Right lobe of liver (tissue), 6 donors: ENCODE measurements at places on chromosomes 2 and 18. TPM values are rescaled to one million over a fixed set of nuclear protein-coding genes. Genes with fewer than 3 reads are reported as not detected.

GRCh38 chr18:10559553-10560451, 34.0 kb downstream of the NAPG start:
- DNase-seq = peak; percentile 33
- H3K4me3 ChIP-seq = peak overlapping the region; percentile 33
- H3K27ac ChIP-seq = no peak overlapping the region
- peaks cover 4% of the 10 kb centered on the region for H3K36me3 ChIP-seq
- peaks cover 7% of the 10 kb centered on the region for H3K4me1 ChIP-seq

GRCh38 chr2:9830685-9831410, 12.4 kb upstream of the TAF1B start:
- H3K27me3 ChIP-seq = no peaks in the 10 kb centered on the region
- no peak overlapping the region for H3K4me3 ChIP-seq
- no peaks in the 10 kb centered on the region for H3K36me3 ChIP-seq
- DNase-seq = no peak

- no peaks in the 10 kb centered on the region for H3K36me3 ChIP-seq
- no peak overlapping the region for H3K4me3 ChIP-seq
- H3K4me1 ChIP-seq = no peaks in the 10 kb centered on the region
Observed at GRCh38 chr2:47056374-47056773, 98.7 kb downstream of the STPG4 start.

- DNase-seq = no peak
- peak overlapping the region; percentile 38 for H3K4me3 ChIP-seq
- H3K27me3 ChIP-seq = no peaks in the 10 kb centered on the region
- no peaks in the 10 kb centered on the region for H3K4me1 ChIP-seq
- H3K36me3 ChIP-seq = no peaks in the 10 kb centered on the region
Observed at GRCh38 chr2:86368161-86368824, 30.9 kb upstream of the REEP1 start.

DNA sequence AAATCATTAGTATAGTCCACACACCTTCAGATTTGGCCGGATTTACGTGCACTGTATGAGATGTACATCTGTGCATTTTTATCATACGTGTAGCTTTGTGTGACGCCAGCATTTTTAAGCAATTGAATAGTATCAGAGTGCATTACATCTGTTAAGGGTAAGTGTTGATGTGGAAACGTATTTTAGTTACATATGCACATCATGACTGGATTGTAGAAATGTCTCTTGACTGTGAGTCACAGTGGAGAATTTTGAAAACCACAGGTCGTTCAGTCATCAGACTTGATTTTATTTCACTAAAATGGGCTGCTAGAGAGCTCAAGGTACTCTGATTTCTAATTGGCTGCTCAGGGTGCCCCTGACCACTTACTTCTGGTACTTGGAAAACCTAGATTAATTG, 5.4 kb upstream of the GPBAR1 start:
- no peaks in the 10 kb centered on the region for H3K4me1 ChIP-seq
- H3K27ac ChIP-seq = no peak overlapping the region
- no peak for DNase-seq
- H3K36me3 ChIP-seq = peaks cover 18% of the 10 kb centered on the region
- no peak overlapping the region for H3K4me3 ChIP-seq
- no peaks in the 10 kb centered on the region for H3K27me3 ChIP-seq

DNA sequence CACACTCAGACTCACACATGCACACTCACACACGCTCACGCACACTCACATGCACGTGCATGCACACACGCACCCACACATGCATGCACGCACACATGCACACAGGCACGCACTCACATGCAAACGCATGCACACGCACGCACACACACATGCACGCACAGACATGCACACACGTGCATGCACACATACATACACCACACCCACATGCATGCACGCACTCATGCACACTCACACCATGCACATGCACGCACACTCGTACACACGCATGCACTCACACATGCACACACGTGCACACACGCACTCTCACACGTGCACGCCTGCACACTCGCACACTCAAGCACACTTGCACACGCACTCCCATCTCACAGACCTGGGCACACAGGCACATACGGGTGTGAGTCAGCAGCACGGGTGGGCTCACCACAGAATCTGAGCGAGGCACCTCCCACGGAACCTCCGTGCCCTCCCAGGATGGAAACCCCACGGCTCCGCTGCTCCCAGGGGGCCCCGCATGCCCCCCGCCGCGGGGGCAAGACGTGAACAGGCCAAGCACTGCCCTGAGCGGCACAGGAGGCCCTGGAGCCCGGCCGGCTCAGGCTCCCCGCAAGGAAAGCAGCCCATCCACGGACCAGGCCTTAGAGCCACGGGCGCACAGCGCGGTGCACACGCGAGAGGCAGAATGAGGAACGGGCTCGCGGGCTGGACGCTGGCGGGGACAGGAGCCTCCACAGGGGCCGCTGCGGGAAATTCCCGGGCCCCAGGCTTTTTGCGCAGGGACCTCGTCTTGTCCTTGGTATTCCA, 8.4 kb upstream of the KCNG2 start:
- H3K27me3 ChIP-seq = no peaks in the 10 kb centered on the region
- no peak overlapping the region for H3K4me3 ChIP-seq
- DNase-seq = no peak
- no peaks in the 10 kb centered on the region for H3K36me3 ChIP-seq
- H3K4me1 ChIP-seq = peaks cover 7% of the 10 kb centered on the region

GRCh38 chr18:58505181-58505580, 123.7 kb downstream of the ALPK2 start:
- no peaks in the 10 kb centered on the region for H3K36me3 ChIP-seq
- H3K4me1 ChIP-seq = no peaks in the 10 kb centered on the region
- H3K27ac ChIP-seq = no peak overlapping the region

DNA sequence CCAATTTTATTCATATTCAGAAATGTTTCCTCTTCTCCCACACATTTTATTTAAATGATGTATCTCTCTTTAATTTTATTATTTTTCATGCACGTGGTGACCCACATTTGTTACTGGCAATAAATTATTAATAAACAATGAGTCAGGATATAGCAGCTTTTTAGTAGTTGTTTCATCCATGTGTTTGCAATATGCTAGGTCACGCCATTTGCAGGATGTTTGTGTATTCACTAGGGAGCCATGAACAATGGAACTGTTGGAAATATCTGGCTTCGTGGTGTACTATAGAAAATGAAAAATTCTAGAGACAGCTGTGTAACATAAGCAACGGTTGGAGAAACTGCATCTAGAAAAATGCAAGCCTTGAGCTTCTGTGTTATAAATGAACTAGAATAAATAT, 176.0 kb upstream of the COL3A1 start:
- no peak overlapping the region for H3K27ac ChIP-seq
- H3K4me3 ChIP-seq = no peak overlapping the region
- no peaks in the 10 kb centered on the region for H3K27me3 ChIP-seq
- H3K36me3 ChIP-seq = no peaks in the 10 kb centered on the region
- no peak for DNase-seq
- no peaks in the 10 kb centered on the region for H3K4me1 ChIP-seq

DNA sequence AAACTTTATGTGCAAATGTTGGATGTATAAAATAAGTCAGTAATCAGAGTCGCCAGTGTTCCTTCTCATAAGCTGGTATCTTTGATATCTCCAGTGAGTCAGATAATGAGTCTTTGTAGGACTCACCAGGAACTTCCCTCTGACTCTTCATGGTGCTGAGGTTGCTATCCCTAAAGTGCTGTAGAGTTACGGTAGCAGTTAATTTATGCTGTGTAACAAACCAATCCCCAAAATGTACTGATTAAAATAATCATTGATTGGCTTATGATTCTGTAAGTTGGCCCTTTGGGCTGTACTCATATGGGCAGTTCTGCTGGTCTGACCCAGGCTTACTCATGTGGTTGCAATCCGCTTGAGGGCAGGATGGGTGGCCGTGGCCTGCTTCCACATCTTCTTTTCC, 43.8 kb downstream of the MAIP1 start:
- H3K27ac ChIP-seq = no peak overlapping the region
- H3K4me3 ChIP-seq = no peak overlapping the region
- no peaks in the 10 kb centered on the region for H3K27me3 ChIP-seq
- no peaks in the 10 kb centered on the region for H3K36me3 ChIP-seq
- no peaks in the 10 kb centered on the region for H3K4me1 ChIP-seq

- peak overlapping the region; percentile 99 for H3K27ac ChIP-seq
- no peaks in the 10 kb centered on the region for H3K4me1 ChIP-seq
- H3K27me3 ChIP-seq = no peaks in the 10 kb centered on the region
- H3K36me3 ChIP-seq = no peaks in the 10 kb centered on the region
- DNase-seq = peak; percentile 58
Observed at GRCh38 chr18:3454365-3455089, 4.6 kb downstream of the TGIF1 start.

GRCh38 chr2:60025496-60025895, 528.0 kb downstream of the BCL11A start:
- no peak overlapping the region for H3K4me3 ChIP-seq
- H3K27ac ChIP-seq = no peak overlapping the region
- no peaks in the 10 kb centered on the region for H3K36me3 ChIP-seq
- H3K4me1 ChIP-seq = no peaks in the 10 kb centered on the region

- DNase-seq = no peak
- no peaks in the 10 kb centered on the region for H3K27me3 ChIP-seq
- no peak overlapping the region for H3K4me3 ChIP-seq
- no peaks in the 10 kb centered on the region for H3K4me1 ChIP-seq
Observed at GRCh38 chr2:224650815-224651439, 65.2 kb downstream of the CCDC195 start.

GRCh38 chr2:9710311-9710710, 79.5 kb upstream of the YWHAQ start:
- no peaks in the 10 kb centered on the region for H3K27me3 ChIP-seq
- DNase-seq = no peak
- no peaks in the 10 kb centered on the region for H3K4me1 ChIP-seq
- H3K36me3 ChIP-seq = no peaks in the 10 kb centered on the region
- no peak overlapping the region for H3K4me3 ChIP-seq
- H3K27ac ChIP-seq = no peak overlapping the region

DNA sequence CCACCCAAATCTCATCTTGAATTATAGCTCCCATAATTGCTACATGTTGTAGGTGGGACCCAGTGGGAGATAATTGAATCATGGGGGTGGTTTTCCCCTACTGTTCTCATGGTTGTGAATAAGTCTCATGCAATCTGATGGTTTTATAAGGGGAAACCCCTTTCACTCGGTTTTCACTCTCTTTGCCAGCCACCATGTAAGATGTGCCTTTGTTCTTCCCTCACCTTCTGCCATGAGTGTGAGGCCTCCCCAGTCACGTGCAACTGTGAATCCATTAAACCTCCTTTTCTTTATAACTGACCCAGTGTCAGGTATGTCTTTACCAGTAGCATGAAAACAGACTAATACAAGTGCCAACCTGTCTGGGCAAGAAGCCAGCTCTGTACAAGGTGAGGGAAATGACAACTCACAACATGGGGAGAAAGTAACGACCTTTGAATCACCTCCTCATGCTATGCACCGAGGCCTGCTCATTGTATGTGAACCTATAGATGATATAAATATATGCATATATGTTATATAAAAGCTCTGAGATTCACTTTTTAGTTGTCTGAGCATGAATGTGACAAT, 162.2 kb downstream of the ALPK2 start:
- peak; percentile 63 for DNase-seq
- H3K4me1 ChIP-seq = no peaks in the 10 kb centered on the region
- H3K4me3 ChIP-seq = no peak overlapping the region
- no peak overlapping the region for H3K27ac ChIP-seq
- no peaks in the 10 kb centered on the region for H3K36me3 ChIP-seq
- H3K27me3 ChIP-seq = no peaks in the 10 kb centered on the region

GRCh38 chr2:144481109-144481508, 38.8 kb downstream of the ZEB2 start:
- H3K27me3 ChIP-seq = no peaks in the 10 kb centered on the region
- H3K36me3 ChIP-seq = no peaks in the 10 kb centered on the region
- DNase-seq = no peak
- no peak overlapping the region for H3K27ac ChIP-seq
- no peak overlapping the region for H3K4me3 ChIP-seq

GRCh38 chr2:6657136-6657535, 208.6 kb downstream of the CMPK2 start:
- no peak for DNase-seq
- H3K36me3 ChIP-seq = no peaks in the 10 kb centered on the region
- H3K4me1 ChIP-seq = no peaks in the 10 kb centered on the region
- no peaks in the 10 kb centered on the region for H3K27me3 ChIP-seq
- H3K27ac ChIP-seq = no peak overlapping the region
- no peak overlapping the region for H3K4me3 ChIP-seq

Gene TFCP2L1
- 1.7 TPM for total RNA-seq

Gene DNAH7
- 0.19 TPM for total RNA-seq

Gene CCDC93
- total RNA-seq = 15.0 TPM

Gene UGT1A4
- 122 TPM for total RNA-seq

Gene MFSD2B
- total RNA-seq = 0.07 TPM

Gene CFAP65
- total RNA-seq = not detected

Gene ANKRD30BL
- not detected for total RNA-seq

Gene ATP6V1C2
- not detected for total RNA-seq

Gene RIT2
- not detected for total RNA-seq

Gene ECEL1
- total RNA-seq = 1.3 TPM
